CD4-positive, alpha-beta T cell treated with Interleukin-4 for 1 hour (primary cell): ENCODE measurements at places on chromosomes 3 and 15.

DNA sequence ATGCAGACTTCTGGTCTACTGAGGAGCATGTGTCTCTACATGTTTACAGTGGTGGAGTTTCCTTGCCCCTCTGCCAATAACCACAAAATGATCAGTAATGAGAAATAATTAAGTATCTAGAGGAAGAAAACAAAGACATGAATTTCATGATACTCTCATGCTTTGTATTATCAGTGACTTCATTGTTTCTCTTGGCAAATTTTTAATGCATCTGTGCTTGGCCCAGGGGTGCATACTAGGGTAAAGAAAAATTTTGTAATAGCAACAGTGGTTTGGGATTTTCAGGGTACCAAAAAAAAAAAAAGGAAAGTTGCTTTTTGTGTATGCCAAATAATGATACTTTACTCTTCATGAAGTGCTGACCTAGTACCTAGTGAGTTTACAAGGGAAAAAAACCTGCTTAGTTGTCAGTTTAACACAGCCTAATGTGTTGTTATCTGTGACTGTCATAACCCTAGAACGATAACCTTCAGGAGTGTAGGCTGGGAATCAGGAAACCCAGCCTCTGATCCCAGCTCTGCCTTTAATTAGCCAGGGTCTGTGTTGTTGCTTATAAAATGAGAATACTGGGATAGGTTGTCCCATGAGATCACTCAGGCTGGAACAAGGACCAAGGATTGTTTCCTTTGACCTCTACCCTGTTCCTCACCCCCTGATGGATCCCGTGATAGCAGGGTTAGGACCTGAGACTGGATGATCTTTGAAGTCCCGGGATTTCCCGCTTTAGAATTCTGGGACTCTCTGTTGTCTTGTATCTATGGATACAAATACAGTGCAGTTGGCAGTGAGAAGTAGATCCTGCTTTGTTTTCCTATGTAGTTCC, 117.5 kb downstream of the CMSS1 start:
- DNase-seq, result no peak

- no peak for DNase-seq
Observed at GRCh38 chr15:57358571-57358970, 17.7 kb upstream of the CGNL1 start.

- no peak for DNase-seq
Observed at GRCh38 chr3:129608087-129608935, 1.8 kb upstream of the PLXND1 start.

GRCh38 chr3:183435661-183436060, 7.2 kb upstream of the MCF2L2 start:
- DNase-seq, result no peak

GRCh38 chr3:17798000-17798399, 55.6 kb upstream of the TBC1D5 start:
- DNase-seq, result no peak

GRCh38 chr15:35545824-35546510, at the start of gene DPH6:
TSS of gene DPH6 (minus strand) at chr15:35546165. CDS start at chr15:35546141, 24 bp downstream.
- DNase-seq, result peak; percentile 86

GRCh38 chr3:169286214-169286613, 377.3 kb downstream of the MECOM start:
- no peak for DNase-seq

GRCh38 chr3:31768479-31769125, 212.5 kb downstream of the OSBPL10 start:
- DNase-seq, result peak; percentile 40

GRCh38 chr15:98671060-98672008, 23.0 kb downstream of the IGF1R start:
- DNase-seq, result no peak

DNA sequence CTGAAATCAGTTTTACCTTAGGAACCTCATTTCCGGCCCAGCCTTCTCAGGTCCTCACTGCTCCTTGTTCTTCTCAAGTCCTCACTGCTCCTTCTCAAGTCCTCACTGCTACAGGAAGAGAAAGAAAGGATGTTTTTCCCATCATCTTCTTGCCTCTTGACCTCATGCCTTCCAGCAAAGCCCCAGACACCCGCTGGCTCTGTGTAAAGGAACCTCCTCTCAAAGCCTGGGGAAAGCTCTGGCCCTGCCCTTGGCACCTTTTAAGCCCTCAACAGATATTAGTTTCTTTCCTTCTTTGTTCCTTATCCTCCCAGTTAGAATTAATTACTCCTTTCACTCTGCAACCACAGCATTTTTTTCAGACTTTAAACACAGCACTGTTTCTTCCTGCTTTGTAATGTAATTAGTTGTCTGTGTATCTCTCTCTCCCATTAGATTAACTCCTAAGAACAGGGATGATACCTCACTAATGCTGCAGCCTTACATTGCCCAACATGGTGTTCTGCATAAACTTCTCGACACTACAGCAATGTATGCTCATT, 4.0 kb upstream of the WDR49 start:
- no peak for DNase-seq

GRCh38 chr3:40490916-40491315, 14.0 kb downstream of the ZNF619 start:
- DNase-seq, result no peak

- no peak for DNase-seq
Observed at GRCh38 chr3:108031895-108032294, 58.9 kb downstream of the CD47 start.

- DNase-seq, result no peak
Observed at GRCh38 chr15:37888356-37888755, 46.1 kb upstream of the TMCO5A start.

DNA sequence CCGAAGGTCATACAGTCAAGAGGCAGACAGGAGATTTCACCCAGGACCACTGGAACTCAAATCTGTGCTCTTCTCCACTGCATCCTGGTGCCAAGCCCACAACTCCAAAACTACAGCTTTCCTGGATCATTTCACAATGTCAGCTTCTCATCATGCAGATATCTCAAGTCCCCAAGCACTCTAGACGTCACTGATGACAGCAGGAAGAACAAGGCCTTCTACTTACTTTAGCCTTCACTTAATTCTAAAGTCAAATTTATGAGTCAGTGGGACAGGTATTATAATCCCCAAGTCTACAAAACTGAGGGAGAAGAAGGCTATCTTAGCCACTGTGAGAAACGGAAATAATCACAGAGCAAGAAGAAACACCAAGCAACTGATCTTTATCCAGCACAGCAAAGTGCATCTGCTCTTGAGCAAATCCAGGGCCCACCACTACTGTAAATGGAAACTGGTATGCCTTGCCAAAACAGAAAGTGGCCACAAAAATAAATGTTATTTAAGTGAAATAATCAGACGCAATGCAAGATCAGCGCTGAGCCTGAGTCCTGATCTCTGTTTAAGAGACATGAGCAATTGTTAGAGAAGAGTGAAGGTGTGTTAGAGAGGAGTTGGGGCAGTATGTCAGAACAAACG, 928 bp downstream of the RAD18 start:
- DNase-seq, result no peak

GRCh38 chr3:160701490-160701889, 24.5 kb downstream of the ARL14 start:
- no peak for DNase-seq

DNA sequence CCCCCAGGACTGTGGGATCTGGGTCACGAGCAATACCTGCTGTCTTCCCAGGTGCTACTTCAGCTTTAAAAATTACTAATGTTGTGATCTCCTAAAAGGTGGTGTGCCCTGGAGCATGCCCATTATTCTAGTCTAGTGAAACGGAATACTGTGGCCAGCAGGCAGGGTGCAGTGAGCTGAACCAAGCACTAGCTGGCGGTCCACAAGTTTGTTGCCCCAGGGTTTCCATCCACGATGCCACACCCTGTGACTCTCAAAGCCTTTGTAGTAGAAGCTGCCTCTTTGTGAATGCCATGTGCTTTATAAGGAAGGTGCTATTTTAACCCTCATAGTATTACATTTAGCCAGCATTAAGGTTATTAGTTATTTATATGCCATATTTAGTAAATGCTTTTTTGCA, 49.1 kb downstream of the PXYLP1 start:
- no peak for DNase-seq
